ENCODE measurements at places on chromosomes 2 and 18. TPM values are rescaled to one million over a fixed set of nuclear protein-coding genes. Genes with fewer than 3 reads are reported as not detected.

DNA sequence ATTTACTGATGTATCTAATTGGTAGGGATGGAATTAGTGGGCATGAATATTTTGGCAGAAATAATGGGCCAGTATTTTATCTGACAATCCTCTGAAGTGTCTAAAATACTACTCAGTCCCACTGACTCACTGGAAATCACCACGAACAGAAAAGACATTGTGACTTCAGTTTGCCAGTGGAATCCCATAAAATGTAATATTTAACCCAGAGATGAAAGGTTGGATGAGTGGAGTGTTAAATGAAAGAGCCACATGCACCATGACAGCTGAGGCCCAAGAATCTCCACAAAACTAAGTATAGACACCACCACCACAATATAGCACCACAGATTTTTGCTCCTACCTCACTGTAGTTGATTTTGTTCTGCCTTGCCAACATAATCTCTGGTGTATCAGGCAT is 103.9 kb downstream of the NEB start:
- H3K36me3 ChIP-seq: no peaks in the 10 kb centered on the region
- H3K4me3 ChIP-seq: no peak overlapping the region

DNA sequence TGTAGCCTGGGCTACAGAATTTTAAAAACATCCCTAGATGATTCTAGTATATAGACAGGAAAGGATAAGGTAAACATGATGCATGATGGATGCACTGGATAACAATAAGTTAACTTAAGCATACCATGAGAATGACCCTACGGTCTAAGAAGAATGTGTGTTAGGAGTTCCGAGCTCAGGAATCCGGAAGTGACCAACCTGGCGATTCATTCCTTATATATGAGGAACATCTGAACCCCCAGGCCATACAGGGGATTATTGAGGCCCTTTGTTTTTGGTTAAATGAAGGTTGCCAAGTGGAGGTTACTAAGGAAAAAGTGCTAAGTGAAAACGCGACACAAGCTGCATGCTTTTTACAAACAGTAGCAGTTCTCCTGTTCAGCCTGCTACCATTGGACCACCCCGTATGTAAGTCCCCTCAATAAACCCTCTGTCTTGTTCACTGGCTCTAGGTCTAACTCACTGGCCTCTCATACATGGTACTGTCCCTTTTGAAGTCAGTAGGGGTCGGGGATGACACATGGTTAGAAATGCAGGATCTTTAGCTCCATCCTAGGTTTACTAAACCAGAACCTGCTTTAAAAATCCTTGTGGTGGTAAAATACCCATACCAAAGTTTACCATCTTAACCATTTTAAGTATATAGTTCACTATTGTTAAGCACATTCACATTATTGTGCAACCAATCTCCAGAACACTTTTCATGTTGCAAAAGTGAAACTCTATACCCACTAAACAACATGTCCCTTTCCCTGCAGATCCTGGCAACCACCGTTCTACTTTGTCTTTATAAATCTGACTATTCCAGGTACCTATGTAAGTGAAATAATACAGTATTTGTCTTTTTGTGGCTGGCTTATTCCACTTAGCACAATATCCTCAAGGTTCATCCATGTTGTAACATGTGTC is 111.0 kb upstream of the MAP4K3 start:
- no peak for DNase-seq
- H3K4me1 ChIP-seq: no peaks in the 10 kb centered on the region
- no peaks in the 10 kb centered on the region for H3K36me3 ChIP-seq
- no peak overlapping the region for H3K4me3 ChIP-seq
- no peak overlapping the region for H3K27ac ChIP-seq
- H3K27me3 ChIP-seq: no peaks in the 10 kb centered on the region

GRCh38 chr2:16117021-16117700 is 176.8 kb downstream of the MYCN start:
- no peaks in the 10 kb centered on the region for H3K36me3 ChIP-seq
- DNase-seq: no peak

- DNase-seq: no peak
- H3K4me3 ChIP-seq: no peak overlapping the region
- no peaks in the 10 kb centered on the region for H3K27me3 ChIP-seq
- H3K27ac ChIP-seq: no peak overlapping the region
- H3K4me1 ChIP-seq: no peaks in the 10 kb centered on the region
These were observed 45.4 kb upstream of the LRATD1 start for GRCh38 chr2:14587119-14587518.

GRCh38 chr2:237296756-237297155 is 117.2 kb downstream of the COL6A3 start:
- peaks cover 51% of the 10 kb centered on the region for H3K4me1 ChIP-seq
- H3K27me3 ChIP-seq: no peaks in the 10 kb centered on the region
- no peak overlapping the region for H3K4me3 ChIP-seq
- DNase-seq: no peak
- H3K36me3 ChIP-seq: no peaks in the 10 kb centered on the region

The PSMA8 gene
- not detected for total RNA-seq

The UCN gene
- 1.1 TPM for total RNA-seq
